Type B pancreatic cell (in vitro differentiated cells): ENCODE measurements at places on chromosomes 13 and 19. TPM values are rescaled to one million over a fixed set of nuclear protein-coding genes. Genes with fewer than 3 reads are reported as not detected.

DNA sequence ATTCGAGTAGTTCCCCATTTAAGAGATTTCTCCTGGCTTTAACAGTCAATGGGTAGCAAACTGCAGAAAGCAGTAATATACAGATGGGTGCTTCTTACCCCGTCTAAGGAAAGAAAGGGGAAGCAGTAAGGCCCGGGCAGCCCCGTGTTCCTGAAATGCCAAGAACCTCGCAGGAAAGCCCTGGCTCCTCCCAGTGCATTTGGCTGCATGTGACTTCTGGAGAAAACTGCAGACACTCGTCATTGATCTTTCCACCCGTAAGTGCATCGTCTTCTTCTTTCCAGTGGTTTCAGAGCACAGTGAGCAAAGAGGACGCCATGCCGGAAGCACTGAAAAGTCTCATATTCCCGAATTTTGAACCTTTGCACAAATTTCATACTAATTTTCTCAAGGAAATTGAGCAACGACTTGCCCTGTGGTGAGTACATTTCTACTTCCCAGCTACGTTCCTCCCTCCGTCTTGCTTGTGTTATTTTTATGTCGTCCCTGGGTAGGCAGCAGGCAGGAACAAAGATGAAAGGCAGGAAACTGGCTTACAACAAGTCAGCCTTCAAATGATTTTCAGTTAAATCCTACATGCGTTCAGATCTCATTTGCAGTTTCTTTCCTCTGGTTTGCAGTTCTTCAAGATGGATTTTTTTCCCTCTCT, 165.2 kb downstream of the STK24 start:
- no peak for DNase-seq

DNA sequence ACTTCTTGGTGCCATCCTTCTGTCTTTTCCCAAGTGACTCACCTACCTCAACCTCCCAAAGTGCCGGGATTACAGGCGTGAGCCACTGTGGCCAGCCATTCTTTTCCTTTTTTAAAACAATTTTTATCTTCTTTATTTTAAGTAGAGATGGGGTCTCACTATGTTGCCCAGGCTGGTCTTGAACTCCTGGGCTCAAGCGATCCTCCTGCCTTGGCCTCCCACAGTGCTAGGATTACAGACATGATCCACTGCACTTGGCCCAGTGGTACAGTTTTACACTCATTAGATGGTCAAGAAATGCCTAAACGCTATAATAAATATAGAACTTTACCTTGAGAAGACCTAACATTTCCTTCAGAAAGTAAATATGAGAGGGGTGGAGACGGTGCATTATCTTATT, 24.5 kb downstream of the GP6 start:
- DNase-seq = no peak

DNA sequence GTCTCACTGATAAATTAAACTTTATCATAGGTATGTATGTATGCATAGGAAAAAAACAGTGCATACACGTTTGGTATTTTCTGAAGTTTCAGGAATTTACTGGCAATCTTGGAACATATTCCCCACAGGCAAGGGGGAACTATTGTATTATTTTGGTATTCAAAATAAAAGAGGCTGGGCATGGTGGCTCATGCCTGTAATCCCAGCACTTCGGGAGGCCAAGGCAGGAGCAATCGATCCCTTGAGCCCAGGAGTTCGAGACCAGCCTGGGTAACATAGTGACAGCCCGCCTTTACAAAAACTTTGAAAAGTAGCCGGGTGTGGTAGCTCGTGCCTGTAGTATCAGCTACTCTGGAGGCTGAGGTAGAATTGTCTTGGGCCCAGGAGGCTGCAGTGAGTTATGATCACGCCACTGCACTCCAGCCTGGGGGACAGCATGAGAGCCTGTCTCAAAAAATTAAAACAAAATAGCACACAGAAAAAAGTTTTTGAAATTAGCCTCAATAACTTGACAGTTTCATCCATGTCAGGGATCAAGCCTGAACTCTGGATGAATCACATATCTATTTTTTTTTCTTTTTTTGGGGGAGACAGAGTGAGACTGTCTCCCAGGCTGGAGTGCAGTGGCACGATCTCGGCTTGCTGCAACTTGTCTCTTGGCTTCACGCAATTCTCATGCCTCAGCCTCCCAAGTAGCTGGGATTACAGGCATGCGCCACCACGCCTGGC, 29.1 kb upstream of the HOMER3 start:
- DNase-seq = no peak

DNA sequence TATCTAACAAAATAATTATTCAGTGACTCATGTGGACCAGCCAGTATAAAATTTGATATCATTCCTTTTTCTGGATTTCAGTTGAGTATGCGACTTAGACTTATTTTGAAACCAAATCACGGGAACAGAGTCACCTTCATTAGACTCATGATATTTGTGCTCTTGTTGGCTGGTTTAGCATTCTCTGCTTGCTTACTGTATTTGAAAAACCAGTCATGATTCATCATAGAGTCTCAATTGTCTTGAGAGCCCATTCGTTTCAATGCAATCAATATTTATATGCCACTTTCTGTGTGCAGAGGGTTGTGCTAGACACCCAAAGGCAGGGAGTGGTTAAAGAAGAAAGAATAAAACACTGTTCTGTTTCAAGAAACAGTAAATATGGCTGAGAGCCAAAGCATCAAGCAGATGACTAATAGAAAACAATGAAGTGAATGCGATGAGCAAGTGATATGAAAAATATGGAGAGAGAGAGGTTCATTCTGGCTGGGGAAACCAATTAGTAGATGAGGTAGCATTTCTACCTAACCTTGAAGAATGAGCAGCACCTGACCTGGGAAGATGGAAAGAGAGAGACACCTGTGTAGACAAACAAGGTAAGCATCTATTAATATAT, 99.6 kb upstream of the MBNL2 start:
- DNase-seq = no peak

C19orf53 gene
- total RNA-seq = 89.8 and 101 TPM in 2 replicates

- peak; percentile 43 for DNase-seq
Measured at GRCh38 chr19:31503211-31503610, 154.0 kb upstream of the TSHZ3 start.

GRCh38 chr13:98141509-98142379, 1.1 kb upstream of the FARP1 start:
- DNase-seq = no peak

GRCh38 chr19:1057176-1057855, 9.7 kb upstream of the ARHGAP45 start:
- no peak for DNase-seq

LGI4 gene
- 0.21 and 2.2 TPM in 2 replicates for total RNA-seq

DNA sequence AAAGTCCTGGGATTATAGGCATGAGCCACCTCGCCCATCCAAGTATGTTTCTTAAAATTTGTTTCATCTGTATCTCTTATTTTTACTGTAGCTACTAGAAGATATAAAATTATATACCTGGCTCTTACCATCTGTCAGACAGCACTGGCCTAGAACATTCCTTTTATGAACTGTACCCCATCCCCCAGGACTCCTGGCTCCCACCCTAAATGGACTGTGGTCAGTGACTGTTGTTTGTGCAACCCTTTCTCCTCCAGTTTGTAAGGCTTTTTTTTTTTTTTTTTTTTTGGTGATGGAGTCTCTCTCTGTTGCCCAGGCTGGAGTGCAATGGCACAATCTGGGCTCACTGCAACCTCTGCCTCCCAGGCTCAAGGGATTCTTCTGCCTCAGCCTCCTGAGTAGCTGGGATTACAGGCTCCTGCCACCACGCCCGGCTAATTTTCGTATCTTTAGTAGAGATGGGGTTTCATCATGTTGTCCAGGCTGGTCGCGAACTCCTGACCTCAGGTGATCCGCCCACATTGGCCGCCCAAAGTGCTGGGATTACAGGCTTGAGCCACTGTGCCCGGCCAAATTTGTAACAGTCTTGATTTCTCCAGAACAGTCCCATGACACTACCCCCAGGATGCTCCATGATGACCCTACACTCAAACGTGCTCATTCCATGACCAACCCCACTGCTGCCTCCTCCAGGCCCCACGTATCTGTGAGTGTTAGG, 2.5 kb downstream of the NDUFA3 start:
- DNase-seq = no peak

GRCh38 chr13:30889196-30889690, 16.8 kb upstream of the MEDAG start:
- no peak for DNase-seq

GRCh38 chr19:7680606-7681339, at the start of gene TRAPPC5:
TRAPPC5 (plus strand) TSS chr19:7680833; CDS start chr19:7682254, 1,421 bp downstream.
- peak; percentile 92 for DNase-seq

DNA sequence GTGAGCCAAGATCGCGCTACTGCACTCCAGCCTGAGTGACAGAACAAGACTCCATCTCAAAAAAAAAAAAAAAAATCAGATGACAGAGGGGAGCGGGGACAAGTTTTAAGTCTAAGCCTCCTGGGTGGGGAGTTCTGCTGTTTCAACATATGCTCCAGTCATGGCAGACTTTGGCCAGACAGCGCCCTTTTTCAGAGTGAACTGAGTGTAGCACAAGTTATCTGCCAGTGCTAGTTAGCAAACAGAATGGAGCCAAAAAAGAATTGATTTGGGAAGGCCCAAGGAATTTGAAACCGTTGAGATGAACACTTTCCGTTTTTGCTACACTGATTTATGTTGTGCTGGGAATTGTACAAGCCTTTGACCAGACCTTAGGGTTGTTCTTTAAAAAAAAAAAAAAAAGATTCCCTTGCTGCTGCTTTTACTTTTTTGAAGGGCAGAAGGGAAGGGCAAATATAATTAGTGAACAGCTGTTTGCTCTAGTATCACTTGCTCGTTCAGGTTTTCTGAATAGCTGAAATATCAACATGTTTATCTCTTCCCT, 5.7 kb downstream of the ACTN4 start:
- DNase-seq = no peak

- DNase-seq = no peak
Measured at GRCh38 chr19:17052439-17052838, 22.8 kb downstream of the HAUS8 start.

- DNase-seq = no peak
Measured at GRCh38 chr13:93925990-93926389, 553.5 kb downstream of the DCT start.
